ENCODE measurements at places on chromosomes 3 and 15. TPM values are rescaled to one million over a fixed set of nuclear protein-coding genes. Genes with fewer than 3 reads are reported as not detected.

The FGF12 gene
- not detected for total RNA-seq

The ALDH1A2 gene
- total RNA-seq = not detected

The PLIN1 gene
- total RNA-seq = not detected

The FBXO40 gene
- total RNA-seq = not detected

The ZNF80 gene
- 0.39 TPM for total RNA-seq

The CLEC3B gene
- 1.0 TPM for total RNA-seq

Data from T-helper 1 cell treated with Interleukin-12 subunit alpha and Interleukin-12 subunit beta and Interleukin-4 antibody, amounts not matched to agents 30 ng/mL and 1 ng/mL, for 36 hours (primary cell).